ENCODE measurements at places on chromosomes 7 and 10.

DNA sequence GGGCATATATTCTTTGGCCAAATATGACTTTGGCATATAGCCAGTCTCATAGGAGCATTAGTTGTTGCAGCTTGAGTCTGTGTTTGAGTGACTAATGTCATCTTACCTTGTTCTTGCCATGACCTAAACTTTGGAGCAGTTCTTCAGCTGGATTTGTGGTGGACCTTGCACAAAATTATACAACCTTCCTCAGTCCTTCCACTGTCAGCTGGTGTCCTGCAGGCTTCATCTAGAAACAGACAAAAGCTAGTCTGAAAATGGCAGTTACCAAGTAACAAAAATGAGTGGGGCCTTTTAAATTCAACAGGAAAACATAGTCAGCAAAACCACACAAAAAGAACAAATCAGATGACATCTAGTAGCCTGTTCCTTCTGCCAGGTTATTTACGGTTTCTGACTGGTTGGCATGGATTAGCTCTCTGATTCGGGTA is 59.5 kb upstream of the HECTD2 start:
- no peak for DNase-seq

- no peak for DNase-seq
Observed at GRCh38 chr10:49176310-49177268, 11.6 kb downstream of the TMEM273 start.

DNA sequence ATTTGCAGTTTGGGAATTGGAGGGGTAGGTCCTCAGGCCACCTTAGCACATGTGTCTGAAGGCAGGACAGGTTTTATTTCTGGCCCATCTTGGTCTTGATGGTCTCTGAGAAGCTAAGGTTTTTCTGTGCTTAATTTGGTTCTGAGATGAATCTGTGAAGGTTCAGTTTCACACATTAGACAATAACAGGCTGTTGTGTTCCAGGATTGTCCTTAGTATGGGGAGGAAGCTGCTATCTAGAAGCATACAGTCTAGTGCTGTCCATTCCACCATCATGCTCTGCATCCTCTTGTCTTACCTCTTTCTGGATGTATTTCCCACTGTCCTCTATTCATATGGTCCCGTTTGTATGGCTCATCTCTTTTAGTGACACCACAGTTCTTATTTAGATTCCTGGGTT is 7.1 kb downstream of the UBE2D1 start:
- no peak for DNase-seq

DNA sequence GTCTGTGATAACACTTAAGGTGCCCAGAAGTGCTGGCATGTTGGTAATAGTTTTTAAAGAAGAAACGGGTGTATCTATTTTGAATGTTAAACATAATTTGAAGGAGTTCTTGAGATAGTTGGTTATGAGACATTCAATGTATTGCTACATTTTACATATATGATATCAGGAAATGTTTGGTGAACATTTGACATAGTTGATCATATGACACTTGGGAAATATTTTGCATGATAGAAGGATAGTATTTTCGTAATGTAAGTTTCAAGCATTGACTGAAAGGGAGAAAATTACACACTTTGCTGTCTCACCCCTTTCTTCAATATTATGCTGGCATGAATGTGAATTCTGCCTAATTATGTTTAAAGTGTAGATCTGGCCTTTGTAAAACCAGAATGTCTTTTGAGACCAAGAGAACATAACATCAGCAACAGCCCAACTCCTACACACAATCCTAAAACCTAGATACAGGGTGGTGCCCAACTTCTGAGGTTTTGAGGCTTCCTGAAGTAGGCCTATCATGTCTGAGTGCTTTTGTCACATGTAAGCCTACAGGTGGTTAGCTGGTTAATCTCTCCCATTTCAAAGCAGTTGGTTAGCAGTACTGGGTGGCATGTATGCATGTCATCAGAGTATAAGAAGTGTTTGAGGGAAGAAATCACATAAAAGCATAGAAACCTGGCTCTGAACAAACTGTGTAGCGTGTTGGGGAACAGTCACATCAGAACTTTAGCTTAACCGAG is 2.1 kb downstream of the ADD3 start:
- DNase-seq: no peak

DNA sequence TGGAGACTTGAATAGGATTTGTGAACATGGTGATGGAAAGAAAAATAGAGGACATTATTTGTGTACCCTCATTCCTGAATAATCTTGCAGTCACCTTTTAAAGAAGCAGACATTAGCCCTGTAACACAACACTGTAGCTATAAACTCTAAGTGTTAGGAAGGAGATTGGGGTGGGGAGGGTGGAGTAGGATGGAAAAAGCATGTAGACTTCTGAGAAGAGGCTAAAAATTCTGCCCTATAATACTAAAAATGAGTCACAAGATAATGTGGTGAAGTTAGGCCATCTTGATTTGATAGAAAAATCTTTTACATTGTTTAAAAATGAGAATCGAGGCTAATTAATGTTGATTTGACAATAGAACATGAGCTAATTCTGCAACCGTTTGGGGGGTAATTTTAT is 128.8 kb downstream of the LCOR start:
- no peak for DNase-seq

- DNase-seq: no peak
Observed at GRCh38 chr7:78149787-78150186, 351.2 kb downstream of the PHTF2 start.

DNA sequence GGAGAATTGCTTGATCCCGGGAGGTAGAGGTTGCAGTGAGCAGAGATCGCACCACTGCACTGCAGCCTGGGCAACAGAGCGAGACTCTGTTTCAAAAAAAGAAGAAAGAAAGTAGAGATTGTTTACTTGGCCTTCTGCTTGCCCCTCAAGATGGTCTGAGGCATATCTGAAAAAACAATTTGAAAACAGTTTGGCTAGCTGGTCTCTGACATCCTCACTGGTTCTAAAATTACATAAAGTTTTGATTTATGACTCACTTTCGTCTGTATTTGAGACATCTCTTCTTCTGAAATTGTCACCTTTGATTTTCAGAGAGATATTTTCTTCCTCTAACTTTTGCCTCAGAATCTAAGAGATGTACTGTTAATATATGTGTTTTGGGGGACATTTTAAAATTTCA is 49.6 kb upstream of the HELLS start:
- DNase-seq: no peak

GRCh38 chr10:126893841-126894240 is 11.4 kb upstream of the DOCK1 start:
- peak; percentile 35 for DNase-seq

DNA sequence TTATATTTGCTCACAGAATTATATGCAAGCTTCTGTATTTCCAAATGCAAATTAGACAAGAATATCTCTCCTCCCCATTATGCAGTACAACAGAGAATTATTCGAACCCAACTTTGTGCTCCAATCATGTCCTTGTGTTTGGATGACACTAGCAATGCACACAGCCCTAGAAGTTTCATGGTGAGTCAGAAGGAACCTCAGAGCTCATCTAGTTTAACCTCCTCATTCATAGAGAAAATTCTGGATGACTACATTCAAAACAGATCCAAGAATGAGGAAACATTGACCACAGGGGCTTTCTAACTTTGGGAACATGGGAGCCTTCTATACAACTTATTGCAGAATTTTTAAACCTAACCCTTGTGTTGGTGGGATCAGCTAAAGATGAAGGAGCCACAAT is 12.8 kb upstream of the ARID5B start:
- DNase-seq: no peak

DNA sequence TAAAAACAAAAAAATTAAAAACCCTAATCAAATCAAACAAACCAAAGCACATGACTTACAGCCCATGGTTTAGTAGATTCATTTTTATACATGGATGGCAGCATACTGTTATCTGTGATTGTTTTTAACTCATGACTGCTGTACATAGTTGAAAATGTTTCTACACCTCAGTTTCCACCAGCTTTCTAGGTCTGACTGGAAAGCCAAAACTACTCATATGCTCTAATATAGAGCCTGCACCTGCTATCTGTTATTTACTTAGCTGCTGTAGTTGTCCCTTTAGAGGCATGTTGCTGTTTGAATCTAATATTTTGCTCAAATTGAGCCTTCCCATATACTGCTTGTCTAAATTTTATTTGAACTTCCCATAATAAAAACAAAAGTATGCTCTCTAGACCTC is 289.9 kb upstream of the LRRN3 start:
- no peak for DNase-seq

- no peak for DNase-seq
Observed at GRCh38 chr7:92634924-92635519, 44.8 kb upstream of the FAM133B start.

- DNase-seq: no peak
Observed at GRCh38 chr10:107728807-107729206, 564.3 kb upstream of the SORCS1 start.

- no peak for DNase-seq
Observed at GRCh38 chr7:129461809-129462208, 27.6 kb downstream of the STRIP2 start.

- no peak for DNase-seq
Observed at GRCh38 chr7:3021825-3022224, 21.8 kb downstream of the CARD11 start.

GRCh38 chr10:75464478-75465449 is 33.3 kb downstream of the LRMDA start:
- DNase-seq: no peak

DNA sequence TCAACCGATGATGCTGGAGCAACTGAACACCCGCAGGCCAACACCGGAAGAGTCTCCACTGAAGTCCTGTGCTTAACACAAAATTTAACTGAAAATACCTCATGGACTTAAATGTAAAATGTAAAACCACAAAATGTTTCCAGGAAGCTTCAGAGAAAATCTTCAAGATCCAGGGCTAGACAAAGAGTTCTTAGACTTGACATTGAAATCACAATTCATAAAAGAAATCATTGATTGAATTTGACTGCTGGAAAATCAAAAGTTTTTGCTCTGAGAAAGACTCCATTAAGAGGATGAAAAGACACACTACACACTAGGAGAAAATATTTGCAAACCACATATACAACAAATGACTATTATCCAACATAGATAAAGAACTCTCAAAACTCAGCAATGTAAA is 234.7 kb upstream of the PPP2R2D start:
- no peak for DNase-seq

DNA sequence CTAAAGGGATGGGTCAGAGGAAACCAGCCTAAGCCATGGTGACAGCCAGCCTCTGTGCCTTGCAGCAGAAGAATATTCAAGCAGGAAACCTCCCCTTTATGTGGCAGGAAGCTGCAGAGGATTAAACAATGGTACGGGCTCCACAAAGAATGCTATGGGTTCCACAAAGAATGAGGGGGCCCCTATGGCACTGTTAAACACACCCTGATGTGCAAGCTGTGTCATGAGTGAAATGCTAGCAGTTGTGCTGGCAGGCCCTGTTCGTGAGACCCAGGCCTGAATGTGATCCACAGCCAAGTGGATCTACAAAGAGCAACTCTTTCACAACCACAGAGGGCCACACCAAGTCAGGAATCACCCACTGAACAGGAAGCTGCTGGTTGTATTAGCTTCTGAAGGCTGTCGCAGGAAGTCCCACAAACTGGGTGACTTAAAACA is 68.9 kb downstream of the MYOF start:
- DNase-seq: no peak

- DNase-seq: no peak
Observed at GRCh38 chr7:134851141-134851540, 71.7 kb downstream of the CALD1 start.

DNA sequence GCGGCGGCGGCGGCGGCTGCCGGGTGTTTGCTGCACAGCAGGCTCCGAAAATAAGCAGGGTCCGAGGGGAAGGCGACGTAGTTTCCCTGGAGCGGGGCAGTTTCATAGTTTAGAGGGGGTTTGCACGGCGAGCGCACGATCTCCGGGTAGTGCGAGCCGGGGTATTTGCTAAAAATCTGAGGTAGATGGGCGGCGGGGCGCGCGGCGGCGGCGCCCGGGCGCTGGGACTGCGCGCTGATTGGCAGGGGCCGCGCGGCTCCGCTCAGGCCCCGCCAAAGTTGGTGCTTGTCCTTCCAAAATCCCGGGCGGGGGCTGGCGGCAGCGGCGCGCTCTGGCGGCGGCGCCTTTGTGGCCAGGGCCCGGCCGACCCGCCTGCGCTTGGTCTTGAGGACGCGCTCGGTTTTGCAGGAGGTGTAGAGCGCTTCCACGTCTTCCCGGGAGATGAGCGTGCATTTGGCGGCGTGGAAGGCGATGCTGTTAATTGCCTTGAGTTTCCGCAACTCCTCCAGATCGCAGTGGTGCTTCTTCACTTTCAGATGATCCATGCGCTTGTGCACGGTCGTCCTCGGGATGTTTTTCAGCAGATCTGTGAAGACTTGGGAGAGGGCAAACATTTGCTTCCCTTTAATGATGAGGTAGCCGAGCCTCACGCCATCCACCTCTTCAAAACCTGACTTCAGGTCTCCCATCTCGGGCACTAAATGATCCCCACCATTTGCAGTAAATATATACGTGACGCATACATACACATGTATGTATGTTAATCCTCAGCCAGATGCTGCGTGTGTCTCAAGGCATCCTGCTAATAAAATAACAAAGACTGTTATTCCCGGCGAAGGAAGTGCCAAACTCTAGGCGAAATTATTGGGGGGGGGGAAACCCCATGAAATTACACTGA is 8.1 kb downstream of the SKIDA1 start:
- DNase-seq: peak; percentile 76

DNA sequence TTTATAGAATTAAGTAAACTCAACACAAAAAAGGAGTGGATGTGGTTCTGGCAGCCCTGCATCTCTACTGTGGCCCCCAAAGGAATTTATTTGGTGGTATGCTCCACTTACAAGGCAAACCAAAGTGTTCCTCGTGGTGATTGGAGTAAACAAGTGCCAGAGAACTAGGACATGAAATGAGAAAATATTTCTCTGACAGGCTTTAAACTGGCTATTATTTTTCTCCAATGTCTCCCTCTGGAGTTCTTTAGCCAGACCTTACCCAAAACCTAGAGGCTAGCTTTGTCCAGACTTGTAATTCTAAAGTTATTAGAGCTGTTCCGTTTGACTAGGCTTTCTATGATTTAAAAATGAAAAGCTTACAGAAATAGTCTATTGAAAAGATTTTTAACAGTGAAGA is 990.1 kb downstream of the CNTNAP2 start:
- no peak for DNase-seq

DNA sequence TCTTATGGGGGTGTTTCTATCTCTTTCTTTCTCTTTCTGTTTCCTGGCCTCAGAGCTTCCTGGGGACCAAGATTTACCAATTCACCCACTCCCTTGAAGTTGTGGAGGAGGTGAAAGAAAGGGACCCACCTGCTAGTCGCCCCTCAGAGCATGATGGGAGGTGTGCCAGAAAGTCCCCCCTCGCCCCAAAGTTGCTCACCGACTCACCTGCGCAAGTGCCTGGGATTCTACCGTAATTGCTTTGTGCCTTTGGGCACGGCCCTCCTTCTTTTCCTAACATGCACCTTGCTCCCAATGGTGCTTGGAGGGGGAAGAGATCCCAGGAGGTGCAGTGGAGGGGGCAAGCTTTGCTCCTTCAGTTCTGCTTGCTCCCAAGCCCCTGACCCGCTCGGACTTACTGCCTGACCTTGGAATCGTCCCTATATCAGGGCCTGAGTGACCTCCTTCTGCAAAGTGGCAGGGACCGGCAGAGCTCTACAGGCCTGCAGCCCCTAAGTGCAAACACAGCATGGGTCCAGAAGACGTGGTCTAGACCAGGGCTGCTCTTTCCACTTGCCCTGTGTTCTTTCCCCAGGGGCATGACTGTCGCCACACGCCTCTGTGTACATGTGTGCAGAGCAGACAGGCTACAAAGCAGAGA is 12.2 kb downstream of the AQP1 start:
- peak; percentile 39 for DNase-seq

Measured in suprapubic skin (tissue), 4 donors.